ENCODE measurements at places on chromosomes 7 and 10.
A peak's percentile ranks its signal among the peaks of the same experiment; 100 is the strongest.

- peak; percentile 47 for DNase-seq
These were observed 649 bp downstream of the IDE start for GRCh38 chr10:92573091-92573797.

DNA sequence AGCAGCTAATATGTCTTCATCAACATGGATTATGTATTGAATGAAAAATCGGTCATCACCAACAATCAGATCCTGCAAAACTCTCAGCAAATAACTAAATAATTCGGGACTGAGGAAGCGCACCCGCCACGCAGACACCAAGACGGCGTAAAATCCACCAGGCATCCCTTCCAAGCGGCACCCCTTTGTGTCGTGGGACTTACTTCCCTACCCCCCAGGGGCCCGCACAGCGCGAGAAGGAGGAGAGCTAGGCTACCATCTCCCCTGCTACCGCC, 721 bp downstream of the ARL3 start:
- no peak for DNase-seq

DNA sequence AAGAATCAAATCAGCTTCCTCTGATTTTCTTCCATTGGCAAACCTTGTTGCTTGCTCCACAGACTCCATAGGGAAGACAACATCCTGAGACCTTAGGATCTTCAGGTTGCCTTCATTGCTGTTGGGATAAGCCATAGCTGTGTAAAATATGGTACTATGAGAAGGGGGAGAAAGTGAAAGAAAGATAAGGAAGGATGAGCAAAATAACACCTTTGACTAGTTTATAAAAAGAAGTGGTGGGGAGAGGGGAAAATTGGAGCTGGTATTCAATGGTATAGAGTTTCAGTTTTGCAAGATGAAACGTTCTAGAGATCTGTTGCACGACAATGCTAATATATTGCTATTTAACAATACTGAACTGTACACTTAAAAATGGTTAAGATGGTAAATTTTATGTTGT, 180.4 kb upstream of the PHYHIPL start:
- DNase-seq, result no peak

- DNase-seq, result no peak
These were observed 9.5 kb downstream of the CHRM2 start for GRCh38 chr7:136877990-136878389.

- no peak for DNase-seq
These were observed 49.0 kb downstream of the SLIT1 start for GRCh38 chr10:97136756-97137155.

- no peak for DNase-seq
These were observed 10.9 kb downstream of the TAS2R60 start for GRCh38 chr7:143454091-143454680.

- DNase-seq, result peak; percentile 8
These were observed 177.9 kb downstream of the RPS24 start for GRCh38 chr10:78211561-78212051.

GRCh38 chr10:96858706-96859050, 26.6 kb downstream of the LCOR start:
- DNase-seq, result no peak

- DNase-seq, result no peak
These were observed 774.7 kb downstream of the SUGCT start for GRCh38 chr7:40909346-40909980.

GRCh38 chr7:27842851-27843250, 102.9 kb downstream of the TAX1BP1 start:
- no peak for DNase-seq

- DNase-seq, result no peak
These were observed 4.0 kb upstream of the LFNG start for GRCh38 chr7:2515424-2516193.

- peak; percentile 5 for DNase-seq
These were observed 103.7 kb downstream of the ZNF92 start for GRCh38 chr7:65477326-65477725.

DNA sequence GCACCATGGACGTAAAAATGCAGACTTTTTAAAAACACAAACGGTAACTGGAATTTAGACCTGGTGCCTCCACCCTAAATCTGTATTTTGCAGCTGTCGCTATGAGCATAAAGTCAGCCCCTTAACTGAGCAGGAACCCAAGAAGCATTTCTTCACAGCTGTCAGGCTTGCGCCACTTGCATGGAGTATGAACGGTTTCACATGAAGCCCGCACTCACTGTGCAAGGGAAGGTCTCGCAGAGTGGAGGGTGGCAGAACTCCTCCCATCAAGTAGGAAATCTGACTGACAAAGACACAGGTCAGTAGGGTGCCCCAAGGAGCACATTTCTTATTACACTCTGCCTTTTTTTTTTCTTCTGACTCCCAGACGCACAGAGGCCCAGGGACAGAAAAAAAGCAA, 58.5 kb downstream of the ELMO1 start:
- no peak for DNase-seq

GRCh38 chr10:11017570-11018431, at the start of gene CELF2:
TSS of gene CELF2 (plus strand) at chr10:11017872. CDS start at chr10:11018090, 218 bp downstream.
- DNase-seq, result peak; percentile 52

DNA sequence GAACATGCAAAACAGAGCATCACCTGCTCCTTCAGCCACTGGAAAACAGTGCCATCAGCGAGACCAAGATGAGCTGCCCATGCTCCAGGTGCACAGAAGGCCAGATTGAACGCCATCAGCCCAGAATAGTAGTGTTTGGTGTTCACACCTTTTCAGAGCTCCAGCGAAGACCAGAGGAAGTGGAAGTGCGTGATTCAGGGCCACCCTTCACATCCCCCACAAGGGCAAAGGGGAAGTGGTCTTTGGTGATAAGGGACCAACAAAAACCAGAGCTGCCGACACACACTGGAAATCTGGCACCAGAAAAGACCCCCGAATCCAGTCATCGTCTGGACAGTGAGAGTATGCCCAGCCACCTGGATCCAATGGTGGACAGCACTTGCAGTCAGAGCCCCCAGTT, 29.5 kb upstream of the TMEM72 start:
- DNase-seq, result no peak

DNA sequence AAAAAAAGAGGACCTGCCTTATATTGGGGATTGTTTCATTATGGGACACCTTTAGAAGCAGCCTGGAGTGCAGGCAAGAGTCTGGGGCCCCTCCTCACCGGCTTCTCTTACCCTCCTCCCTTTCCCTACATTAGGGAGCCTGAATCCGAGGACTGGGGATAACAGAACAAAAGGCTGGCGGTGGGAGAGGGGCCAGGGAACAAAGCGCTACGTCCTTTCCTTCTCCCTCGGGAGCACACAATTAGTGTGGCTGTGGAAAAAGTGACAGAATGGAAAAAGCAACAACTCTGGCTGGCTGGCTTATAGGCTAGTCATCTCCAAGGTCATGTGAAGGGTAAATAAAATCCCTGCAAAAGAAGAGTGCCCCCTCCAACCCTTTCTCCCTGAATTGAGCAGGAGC, 74.7 kb downstream of the LSM5 start:
- DNase-seq, result no peak

GRCh38 chr7:132187869-132188789, 388.1 kb downstream of the PLXNA4 start:
- no peak for DNase-seq

DNA sequence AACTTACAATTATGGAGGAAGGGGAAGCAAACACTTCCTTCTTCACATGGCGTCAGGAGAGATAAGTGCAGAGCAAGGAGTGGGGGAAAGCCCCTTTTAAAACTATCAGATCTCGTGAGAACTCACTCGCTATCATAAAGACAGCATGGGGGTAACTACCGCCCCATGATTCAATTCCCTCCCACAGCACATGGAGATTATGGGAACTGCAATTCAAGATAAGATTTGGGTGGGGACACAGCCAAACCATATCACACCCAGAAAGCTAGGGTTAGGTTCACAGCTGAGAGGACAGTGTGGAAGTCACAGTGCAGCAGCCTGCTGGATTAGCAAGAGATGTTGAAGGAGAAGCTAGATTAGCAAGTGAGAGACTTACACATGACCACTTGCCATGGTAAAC, 81.6 kb downstream of the CRTAC1 start:
- no peak for DNase-seq

- no peak for DNase-seq
These were observed 596.5 kb downstream of the NXPH1 start for GRCh38 chr7:9029681-9030530.

- DNase-seq, result no peak
These were observed 6.3 kb downstream of the HOXA4 start for GRCh38 chr7:27124096-27124901.

DNA sequence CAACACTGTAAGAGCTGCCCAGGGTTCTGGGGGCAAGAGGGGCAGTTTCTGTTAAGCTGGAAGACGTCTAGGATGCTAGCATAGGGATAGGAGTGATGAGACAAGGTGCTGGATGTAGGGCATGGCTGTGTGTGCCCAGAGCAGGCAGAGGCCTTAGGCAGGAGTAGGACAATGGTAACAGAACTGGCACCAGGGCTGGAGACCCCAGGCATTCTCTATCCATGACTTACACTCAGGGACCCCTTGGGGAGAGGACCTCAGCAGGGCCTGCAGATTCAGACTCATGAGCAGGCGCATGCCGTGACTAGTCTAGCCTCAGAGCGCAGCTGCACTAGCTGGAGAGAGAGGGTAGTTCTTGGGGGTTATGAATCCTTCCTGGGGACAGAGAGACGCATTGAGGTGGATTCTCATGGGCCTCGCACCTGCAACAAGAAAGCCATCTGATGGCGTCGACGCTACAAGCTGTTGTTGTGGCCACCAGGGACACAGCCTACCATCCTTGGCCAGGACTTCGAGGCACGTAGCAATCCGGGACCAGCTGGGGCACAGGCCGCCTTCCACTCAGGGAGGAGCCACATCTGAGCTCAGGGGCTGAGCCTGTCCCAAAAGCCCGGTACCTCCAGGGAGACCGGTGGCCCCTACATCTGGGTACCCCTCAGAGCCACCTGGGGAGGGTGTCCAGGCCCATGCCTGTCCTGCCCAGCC, 474.1 kb downstream of the PTPRN2 start:
- no peak for DNase-seq

- DNase-seq, result no peak
These were observed 184.8 kb downstream of the AUTS2 start for GRCh38 chr7:69782917-69783684.

DNA sequence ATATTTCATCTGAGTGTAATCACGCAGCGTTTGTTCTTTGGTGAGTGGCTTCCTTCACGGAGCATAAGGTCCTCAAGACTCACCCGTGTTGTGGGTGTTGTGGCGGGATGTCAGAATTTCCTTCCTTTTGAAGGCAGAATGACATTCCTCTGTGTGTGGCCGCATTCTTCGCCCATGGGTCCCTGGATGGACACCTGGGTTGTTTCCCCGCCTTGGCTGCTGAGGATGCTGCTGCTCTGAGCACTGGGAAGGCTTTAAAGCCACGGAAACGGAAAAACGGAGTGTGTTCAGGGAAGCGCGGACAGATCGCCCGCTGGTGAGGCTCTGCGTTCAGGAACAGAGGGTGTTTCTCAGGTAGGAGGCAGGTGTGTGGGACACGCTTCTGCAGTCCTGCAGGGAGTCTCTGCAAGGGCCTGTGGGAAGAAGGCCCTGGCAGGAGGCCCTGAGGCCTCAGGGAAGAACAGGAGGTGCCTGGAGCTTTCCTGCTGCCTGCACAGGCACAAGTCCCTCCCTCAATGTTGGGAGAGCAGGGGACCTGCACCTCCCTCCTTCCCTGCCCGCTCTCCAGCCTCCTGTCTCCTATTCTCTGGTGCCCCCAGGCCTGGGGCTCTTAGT, 35.7 kb upstream of the SHH start:
- no peak for DNase-seq

DNA sequence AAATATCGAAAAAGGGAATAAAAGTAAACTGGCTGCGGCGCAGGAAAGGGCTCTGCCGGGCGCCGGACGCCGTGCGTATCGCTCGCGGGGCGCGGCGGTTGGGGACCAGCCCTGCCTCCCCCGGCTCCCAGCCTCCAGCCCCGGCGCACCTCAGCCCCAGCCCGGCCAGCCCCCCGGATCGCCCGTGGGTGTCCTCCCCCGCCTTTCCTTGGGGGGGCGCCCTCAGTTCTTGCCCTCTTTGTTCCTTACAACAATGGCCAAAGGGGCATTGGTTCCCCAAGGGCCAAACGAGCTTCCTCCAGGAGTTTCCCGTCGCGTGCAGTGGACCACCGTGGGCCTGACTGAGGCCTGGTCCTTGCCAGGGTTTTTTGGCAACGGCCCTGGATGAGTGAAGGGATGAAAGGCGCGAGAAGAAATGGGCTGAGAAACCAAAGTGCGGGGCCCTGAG, 1.2 kb downstream of the MACROH2A2 start:
- peak; percentile 50 for DNase-seq

DNA sequence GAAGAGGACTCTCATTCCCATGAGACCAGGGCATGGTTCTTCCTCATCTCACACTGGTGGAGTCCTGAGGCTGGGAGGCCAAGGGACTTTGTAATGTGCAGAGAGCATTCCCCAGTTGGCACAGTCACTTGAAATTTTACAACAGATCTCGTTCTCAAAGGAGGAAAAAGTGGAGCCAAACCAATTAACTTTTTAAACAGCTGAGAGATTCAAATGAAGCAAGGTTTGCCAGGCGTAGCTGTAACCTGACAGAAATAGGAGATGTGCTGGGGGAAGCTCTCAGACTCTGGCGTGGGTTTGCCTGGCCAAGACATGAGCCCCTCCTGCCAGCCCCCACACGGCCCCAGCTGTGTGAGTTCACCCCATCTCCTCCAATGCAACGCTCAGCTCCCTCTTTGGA, 12.0 kb upstream of the CPXM2 start:
- no peak for DNase-seq

DNA sequence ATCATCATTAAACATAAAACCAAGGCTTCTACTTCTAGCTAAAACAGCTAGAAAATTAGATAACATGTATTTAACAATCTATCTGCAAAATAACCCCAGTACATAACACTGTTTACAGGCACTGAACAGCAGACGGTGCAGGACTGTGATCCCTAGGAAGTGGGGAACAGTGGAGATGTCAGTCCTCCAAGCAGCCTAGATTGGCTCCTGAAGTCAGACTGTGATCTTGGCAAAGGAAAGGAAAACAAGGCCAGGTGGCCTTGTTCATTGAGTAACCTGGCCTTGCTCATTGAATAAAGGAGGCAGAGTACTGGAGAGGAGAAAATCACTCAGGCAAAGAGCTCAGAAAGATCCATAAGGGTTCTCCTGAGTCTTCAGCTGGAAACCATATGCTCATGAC, 77.7 kb upstream of the DIP2C start:
- no peak for DNase-seq

- no peak for DNase-seq
These were observed 19.8 kb upstream of the COL1A2 start for GRCh38 chr7:94374721-94375566.

- no peak for DNase-seq
These were observed 39.3 kb downstream of the WASL start for GRCh38 chr7:123709525-123709924.

- DNase-seq, result no peak
These were observed 10.9 kb downstream of the PDZD8 start for GRCh38 chr10:117364110-117364960.
